NCI-H1105 (cell line): ENCODE measurements at places on chromosomes 2 and 18.

DNA sequence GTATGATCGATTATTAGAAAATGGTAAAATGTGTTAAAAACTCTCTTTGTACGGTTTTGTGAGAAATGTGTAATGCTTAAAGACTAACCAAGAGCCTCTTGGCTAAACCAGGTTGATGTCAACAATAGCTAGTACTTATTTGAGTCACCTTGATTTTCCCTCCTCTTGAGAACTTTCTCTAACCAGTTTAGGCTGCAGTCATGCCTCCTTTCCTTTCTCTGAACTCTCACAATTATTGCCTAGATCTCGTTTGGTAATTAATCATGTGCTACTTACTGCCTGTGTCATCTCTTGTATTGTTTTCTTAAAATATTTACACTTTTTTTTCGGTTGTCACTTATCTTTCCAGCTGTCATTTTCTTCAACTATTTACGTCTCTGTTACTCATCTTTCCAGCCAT lies 1.1 kb upstream of the EPC2 start:
- DNase-seq, result no peak

- DNase-seq, result no peak
Measured at GRCh38 chr2:101253703-101254450, 1.2 kb downstream of the CNOT11 start.

- no peak for DNase-seq
Measured at GRCh38 chr18:70021043-70021442, 73.4 kb upstream of the CD226 start.

GRCh38 chr2:98494699-98495098 lies 50.0 kb downstream of the INPP4A start:
- DNase-seq, result no peak

DNA sequence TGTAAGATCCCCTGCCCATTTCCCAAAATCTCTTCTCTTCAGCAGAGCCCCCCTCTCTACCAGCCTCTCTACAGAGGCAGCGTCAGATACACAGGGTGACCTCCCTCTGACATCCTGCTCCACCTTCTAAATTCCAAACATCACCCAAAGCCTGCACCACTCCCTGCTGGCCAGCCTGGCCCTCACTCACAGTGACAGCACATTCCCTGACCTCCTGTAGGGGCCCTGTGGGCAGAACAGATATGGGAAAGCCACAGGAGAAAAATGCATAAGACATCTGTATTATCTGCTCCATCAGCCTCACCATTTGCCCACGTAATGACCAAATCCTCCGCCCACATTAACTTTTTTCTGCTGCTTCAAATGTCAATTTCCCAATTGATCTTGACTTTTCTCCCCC lies 40.6 kb downstream of the TRABD2A start:
- DNase-seq, result no peak

- peak; percentile 42 for DNase-seq
Measured at GRCh38 chr2:31523871-31524492, 56.8 kb downstream of the SRD5A2 start.

DNA sequence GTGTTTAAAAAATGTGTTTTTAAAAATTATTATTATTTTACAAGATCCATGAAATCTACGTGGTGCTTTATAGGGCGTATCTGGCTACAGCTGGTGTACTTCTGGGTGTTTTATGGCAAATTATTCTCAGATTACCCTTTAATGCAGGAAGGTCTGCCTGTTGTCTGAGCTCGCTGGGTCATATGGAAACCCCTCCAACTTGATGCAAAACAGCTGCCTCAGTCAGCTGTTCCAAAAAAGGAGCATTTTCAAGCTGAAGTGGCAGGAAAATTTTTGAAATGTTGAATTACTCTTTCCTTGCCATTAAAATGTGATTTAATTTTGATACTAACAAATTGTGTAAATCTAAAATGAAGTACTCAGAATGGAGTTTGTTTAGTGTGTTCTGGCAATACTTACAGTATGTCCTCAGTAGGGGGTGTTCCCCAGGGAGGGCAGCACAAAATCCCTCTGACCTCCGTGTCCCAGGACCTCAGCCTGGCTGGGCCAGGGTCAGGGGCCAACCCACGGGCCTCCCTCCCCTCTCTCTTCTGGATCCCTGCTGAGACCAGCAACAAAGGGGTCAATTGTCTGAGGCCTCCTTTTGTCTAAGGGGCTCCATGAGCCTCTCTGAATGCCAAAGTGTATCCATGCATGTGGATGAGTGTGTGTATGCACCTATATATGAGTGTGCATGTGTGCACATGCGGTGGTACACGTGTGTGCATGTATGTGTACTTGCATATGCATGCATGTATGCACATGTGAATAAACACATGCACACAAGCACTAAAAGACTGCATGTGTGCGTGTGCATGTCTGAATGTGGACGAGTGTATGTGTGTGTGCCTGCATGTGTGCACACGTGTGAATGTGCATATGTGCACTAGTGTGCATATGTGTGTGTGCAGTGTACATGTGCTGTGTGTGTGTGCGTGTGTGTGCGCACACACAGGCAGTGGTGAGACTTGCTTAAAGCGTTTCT lies 105.4 kb downstream of the ACOXL start:
- DNase-seq, result no peak

DNA sequence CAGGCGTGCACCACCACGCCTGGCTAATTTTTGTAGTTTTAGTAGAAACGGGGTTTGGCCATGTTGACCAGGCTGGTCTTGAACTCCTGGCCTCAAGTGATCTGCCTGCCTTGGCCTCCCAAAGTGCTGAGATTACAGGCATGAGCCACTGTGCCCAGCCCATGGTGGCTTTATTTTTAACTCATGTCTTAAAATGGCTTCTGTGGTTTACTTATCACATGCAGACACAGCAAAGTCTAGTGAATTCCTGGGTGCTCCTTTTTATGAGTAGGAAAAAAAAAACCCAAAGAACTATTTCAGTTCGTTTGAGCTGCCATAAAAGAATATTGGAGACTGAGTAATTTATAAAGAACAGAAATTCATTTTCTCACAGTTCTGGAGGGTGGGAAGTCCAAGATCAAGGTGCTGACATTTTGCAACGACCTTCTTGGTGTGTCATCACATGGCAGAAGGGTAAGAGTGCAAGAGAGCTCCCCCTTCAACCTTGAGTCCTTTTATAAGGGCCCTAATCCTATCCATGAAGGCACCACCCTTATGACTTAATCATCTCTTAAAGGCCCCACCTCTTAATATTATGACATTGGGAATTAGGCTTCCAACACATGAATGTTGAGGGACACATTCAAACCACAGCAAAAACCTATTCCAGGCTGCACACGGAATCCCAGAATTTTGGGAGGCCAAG lies 12.6 kb upstream of the REL start:
- DNase-seq, result no peak

DNA sequence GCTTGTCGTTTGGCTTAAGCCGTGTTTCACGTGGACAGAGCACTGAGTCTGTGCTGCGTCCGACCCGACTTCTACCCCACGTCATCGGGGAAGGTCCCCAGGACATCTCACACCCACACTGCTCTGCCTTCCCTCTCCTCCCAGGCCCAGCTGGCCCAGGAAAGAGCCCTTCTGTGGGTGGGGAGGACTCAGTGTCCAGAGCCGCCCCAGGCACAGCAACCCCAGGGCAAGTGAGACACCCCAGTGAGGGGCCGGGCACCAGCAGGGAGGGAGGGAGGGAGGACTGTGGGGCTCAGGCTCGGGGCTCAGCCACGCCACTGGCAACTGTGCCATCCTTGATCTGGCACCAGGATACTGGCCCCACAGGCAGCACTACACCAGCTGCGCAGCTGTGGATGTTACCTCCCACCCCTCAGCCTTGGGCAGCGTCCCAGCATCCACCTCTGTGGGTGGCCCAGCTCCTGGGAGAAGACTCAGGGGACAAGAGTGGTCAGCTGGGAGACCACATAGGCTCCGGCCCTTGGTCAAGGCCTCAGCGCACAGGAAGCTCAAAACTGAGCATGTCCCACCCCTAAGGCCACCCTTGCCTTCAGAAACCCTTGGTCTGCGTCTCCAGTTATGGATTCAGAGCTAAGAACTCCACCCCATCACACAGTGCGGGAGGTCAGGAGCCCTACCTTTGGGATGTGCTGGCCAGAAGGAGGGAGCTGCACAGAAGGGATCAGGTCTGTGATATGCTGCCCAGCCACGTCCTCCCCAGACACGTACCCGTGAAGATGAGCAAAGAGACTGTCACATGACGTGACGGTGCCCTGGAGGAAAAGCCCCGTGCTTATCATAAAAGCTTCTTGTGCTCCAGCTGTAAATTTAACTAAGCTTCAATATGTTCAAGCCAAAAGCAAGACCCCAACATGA lies 11.7 kb downstream of the PASK start:
- DNase-seq, result no peak

DNA sequence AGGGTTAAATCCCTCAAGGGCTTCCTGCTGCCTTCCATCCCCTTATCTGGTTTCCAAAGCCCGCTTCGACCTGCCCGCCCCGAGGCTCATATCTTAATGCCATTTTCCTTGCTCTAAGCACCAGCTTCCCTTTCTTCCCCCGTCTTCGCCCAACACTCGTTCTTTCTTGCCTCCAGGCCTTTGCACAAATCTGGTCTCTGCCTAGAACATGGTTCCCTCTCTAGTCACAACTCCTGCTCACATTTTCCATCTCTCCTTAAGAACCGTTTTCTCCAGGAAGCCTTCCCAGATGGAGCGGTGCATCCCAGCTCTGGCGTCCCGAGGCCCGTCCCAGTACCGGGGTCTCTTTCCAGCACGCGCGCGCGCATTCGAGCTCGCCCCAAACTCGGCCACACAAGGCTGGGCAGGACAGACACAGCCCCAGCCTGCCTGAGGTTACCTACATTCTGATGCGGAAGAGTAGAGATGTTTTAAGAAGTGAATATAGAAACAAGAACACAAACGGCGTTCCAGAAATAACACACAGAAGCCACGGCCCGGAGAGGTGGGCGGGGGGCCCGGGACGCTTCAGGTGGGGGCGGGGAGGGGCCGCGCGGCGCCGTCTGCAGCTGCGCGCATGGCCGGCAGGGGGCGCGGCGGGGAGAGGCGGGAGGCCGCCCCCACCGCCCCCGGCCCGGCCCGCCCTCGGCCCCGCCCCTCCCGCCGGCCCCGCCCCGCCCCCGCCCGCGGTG lies at the start of gene DGKD:
DGKD (plus strand) TSS at position 726 of the 731 bp plus-strand sequence. CDS start 25 bp downstream, outside the sequence.
- DNase-seq, result peak; percentile 22

- no peak for DNase-seq
Measured at GRCh38 chr2:187815113-187815512, 260.9 kb upstream of the TFPI start.

DNA sequence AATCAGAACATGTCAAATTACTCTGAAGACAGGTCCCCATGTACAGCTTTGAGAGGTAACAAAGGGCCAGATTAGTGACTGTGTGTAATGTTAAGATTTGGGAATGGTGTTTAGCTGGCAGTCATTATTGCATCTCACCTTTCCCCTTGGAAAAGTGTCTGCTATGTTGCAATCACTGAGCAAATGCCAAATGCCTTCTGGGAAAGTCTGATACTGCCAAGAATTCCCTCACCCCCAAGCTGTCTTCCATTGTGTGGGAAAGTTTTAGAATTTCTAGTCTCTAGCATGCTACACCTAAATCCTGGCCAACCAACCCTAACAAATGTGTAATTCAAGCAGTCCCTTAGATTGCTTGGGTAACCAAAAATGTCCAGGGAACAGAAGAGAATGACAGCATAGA lies 13.6 kb upstream of the PELI1 start:
- DNase-seq, result no peak
